ENCODE measurements at places on chromosomes 7 and 10.

DNA sequence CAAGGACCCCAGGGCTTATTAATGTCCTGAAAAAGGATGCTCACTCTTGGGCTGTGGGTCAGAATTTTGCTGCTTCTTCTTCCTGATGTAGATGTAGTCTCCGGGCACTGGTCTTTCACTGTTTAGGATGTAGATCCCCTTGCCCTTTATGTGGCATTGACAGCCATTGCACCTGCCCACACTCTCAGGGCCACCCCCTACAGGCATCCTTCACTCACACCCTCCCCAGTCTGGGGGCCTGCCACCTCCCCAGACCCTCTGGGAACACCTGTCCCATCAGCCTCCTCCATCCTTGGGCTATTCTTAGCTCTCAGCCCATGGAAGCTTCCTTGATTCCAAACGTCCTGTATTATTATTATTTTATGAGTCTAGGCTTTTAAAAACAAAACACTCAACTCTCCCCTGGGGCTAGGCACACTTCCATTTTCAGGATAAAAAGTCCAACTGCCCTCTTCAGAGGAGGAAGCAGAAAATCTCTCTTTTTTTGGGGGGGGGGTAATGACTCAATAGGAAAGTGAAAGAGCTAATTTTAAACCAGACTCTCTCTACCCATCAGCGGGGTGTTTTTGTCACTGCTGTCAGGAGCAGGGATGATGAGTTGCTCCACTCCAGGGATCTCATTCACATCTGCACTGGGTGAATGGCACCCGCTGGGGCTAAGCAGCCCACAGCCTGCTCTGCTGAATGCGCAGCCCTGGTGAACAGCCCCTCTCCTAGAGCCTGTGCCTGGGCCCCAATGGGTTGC lies 11.5 kb upstream of the KLRG2 start:
- DNase-seq, result no peak

GRCh38 chr10:93980486-93980885 lies 13.2 kb upstream of the PLCE1 start:
- DNase-seq, result no peak

GRCh38 chr7:73865738-73866445 lies 4.9 kb downstream of the TMEM270 start:
- DNase-seq, result peak; percentile 49

DNA sequence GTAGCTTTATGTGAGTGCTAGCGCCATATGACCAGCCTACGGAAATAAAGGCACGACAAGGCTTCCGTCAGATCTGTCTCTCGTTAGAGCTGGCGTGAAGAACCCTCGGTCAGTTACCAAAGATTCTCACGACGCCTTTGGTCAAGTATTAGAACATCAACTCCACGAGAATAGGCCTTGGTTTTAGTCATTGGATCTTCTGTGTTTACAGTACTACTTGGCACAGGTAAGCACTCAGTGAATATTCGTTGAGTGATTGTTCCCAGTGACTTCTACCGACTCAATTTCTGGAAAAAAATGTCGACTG lies 316 bp downstream of the RBM48 start:
- no peak for DNase-seq

DNA sequence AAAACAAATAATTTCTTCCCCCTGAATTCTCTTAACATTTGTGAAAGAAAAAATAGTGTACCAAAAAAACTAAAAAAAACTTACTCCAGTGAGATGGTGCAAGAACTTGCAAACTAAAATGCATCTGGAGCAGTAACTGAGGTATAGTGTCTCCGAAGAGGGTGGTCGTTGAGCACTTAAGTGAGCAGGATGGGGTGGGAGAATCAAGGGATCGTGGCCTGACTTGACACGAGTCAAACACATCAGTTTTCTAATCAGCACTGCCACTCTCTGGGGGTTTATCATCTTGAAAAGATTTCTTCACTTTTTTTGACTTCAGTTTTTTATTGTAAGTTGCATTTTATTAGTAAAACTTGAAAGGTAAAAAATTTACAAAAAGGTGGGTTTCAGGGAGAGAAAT lies 2.5 kb downstream of the ZNF273 start:
- no peak for DNase-seq

GRCh38 chr10:98908868-98909267 lies 326.8 kb downstream of the HPSE2 start:
- no peak for DNase-seq

- DNase-seq, result peak; percentile 22
Measured at GRCh38 chr7:40720416-40720815, 585.6 kb downstream of the SUGCT start.

DNA sequence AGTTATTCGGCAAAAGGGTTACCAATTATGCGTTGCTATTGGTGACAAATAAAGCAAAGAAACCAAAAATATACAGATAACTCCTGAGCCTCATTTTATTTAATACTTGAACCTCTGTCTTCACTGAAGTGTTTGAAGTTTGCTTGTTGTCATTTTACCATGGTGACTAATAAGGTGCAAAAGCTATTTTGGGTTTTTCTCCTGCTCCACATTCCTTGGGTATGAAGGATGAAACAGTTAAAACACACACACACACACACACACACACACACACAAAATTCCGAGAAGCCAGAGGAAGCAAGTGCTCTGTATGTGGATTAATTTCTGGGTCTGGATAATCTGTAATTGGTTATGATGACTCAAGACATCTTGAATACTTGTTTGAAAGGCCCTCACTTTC lies 246.5 kb downstream of the COBL start:
- no peak for DNase-seq

DNA sequence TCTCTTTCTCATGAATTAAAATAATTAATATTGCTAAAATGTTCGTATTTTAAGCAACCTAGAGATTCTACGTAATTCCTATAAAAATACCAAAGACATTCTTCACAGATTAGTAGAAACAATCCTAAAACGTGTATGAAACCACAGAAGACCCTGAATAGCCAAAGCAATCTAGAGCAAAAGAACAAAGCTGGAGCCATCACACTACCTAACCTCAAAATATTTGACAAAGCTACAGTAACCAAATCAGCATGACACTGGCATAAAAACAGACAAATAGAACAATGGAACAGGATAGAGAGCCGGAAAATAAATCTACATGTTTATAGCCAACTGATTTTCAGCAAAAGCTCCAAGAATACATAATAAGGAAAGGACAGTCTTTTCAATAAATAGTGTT lies 105.5 kb upstream of the PTN start:
- DNase-seq, result no peak

GRCh38 chr7:84194484-84195271 lies at the start of gene SEMA3A:
TSS of gene SEMA3A (minus strand) at chr7:84194789. CDS start at chr7:84194586, 203 bp downstream.
- no peak for DNase-seq

Data from kidney capillary endothelial cell (primary cell).